ENCODE measurements at places on chromosomes 5 and 9.

GRCh38 chr5:170286386-170286925, 11.1 kb downstream of the LCP2 start:
- no peak for DNase-seq

DNA sequence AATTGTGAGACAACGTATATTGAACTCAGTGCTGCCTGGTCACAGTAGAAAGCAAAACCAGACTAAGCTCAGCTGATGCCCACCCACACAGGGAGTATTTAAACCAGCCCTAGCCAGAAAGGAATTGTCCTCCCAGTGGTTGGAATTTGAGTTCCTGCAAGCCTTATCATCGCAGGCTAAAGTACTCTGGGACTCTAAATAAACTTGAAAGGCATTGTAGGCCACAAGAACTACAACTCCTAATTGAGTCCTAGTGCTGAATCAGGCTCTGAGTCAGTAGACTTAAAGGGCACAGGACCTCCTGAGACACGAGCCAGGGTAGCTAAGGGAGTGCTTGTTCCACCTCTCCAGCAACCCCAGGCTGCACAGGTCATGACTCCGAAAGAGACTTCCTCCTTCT, 171.4 kb downstream of the MCTP1 start:
- DNase-seq: no peak

DNA sequence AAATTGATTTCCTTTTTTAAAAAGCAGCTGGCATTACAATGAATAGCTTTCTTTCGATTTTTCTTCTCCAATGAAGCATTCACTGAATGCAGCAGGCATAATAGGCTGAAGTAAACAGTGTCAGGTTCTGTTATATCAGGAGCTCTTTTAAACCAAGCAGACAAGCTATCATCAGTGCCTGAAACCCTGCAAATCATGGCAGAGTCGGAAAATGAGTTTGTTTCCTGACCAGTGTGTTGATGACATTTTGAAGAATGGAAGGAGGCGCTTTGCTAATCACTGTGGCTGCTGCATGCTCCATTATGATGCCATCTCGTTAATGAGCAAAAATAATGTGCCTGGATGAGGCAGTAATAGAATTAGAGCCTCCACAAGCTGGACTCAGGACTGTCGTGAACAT, 284.5 kb downstream of the ZNF608 start:
- no peak for DNase-seq

DNA sequence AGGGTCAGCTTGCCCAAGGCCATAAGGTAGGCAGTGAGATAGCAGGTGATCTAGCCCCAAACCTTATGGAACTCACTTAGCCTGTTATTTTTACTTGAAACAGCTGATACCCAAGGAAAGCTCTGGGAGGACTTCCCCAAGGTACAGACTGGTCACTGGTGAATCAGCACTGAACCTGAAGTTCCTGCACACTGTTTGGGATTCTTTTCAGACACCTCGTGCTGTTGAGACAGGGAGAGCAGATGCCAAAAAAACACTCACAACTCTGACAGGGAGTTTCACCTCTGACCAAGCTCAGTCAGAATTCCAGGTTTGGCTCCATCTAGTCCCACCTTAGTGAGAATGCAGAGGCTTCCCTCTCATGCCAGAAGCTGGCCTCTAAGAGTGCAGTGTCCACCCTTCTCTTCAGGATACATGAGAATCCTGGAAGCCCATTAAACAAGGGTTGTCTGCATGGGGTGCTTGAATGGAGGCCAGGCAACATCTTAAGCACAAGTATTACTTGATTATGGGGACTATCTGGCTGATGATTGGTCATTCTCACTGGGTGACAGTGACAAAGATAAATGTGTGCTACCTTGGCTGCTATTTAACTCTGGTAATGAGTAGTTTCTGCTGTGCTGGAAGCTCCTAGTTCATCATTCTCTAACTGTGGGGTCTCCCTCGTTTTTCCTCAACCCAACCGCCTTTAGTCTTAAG, 122.8 kb upstream of the SLIT3 start:
- no peak for DNase-seq

DNA sequence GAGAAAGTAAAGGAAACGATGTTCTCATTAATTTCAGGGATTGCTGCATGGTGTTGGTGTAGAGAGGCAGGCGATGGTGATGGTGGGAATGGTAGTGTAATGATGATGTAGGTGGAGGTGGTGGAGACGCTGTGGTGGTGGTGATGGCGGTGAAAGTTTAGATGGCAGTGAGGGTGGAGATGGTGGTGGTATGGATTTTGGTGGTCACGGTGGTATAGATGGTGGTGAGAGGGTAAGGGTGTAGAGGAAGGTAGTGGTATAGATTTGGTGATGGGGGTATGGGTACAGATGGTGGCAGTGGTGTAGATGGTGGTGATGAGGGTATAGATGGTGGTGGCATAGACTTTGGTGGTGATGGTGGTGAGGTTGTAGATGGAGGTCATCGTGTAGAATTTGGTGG, 179.2 kb upstream of the OTULINL start:
- no peak for DNase-seq

DNA sequence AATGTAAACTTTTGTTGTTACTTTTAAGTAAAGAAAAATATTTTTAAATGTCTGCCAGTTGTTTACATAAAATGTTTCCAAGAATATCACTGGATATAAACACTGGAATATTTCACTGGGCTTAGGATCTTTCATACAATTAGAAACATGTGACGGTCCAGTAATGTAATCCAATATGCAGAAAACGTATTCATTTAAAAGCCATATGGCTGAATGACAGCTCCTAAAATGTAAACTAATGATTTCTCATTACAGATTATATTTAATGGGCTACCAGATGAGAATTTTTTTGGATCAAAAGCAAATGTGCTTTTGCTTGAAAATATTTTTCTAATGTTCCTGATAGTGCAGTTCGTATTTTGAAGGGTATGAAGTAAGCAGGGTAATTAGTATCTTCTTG, 124.3 kb downstream of the TTC39B start:
- no peak for DNase-seq

GRCh38 chr5:150458802-150459557, 9.4 kb upstream of the RPS14 start:
- peak; percentile 85 for DNase-seq

DNA sequence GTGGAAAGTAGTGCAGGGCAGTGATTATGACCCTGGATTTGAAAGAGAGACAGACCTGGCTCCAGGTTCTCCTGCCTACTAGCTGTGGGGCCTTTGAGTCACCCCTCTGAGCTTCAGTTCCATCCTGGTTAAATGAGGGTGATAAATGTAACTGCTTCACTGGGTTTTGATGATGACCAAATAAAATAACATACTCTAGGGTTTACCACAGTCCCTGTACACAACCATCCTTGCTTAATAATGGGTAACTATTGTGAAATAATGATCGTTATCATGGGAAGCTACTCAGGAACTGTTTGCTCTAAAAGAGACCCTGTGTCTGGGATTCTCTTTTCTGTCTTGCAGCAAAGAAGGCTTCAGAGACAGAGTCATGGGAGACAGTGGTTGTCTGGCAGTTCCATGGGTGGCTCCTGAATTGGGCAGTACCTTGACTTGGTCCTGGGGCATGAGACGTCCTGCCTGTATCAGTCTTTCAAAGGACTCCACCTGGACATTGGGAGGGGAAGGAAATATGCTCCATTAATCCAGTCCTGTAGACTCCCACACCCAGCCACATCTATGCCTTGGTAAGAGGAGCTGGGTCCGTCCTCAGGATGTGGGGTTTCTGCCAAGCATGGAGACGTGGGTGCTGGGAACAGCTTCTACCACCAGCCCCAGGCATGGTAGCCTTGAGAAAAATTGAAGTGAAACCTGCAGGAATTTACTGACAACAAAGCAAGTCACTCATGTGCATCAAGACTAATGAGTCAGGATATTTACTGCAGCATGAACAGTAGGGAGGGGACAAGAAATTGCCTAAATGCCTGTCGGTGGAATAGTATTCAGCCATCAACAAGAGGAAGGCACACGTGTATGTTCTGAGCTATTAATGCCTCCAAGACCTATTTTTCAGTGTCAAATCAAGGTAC, 23.4 kb downstream of the AKNA start:
- DNase-seq: no peak

DNA sequence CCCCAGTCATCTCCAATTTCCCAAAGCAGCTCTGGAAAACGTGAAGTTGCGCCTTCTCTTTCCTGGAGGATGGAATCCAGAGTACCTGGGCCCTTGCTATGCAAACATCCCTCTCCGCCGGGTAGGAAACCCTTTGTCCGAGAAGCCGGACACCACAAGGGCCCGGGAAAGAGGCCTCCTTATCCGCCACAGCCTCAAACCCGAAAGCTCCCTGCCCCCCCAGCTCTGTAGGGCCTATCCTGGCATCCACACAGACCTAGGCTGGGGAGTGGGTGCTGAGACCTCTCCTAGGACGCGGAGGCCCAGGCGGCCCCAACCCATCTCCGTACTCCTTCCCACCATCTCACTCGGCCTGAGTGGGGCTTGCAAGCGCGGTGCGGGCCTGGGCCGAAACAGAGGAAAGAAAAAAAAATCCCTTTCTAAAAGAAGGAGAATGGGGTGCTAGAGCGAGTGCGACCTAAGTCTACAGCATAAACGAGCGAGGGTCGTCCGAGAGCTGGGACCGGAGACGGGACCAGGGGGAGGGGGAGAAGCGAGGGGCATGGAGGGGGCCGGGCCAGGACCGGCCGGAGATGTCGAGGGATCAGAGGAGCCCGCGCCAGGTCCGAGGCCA, 624 bp downstream of the FBXW11 start:
- DNase-seq: peak; percentile 44

DNA sequence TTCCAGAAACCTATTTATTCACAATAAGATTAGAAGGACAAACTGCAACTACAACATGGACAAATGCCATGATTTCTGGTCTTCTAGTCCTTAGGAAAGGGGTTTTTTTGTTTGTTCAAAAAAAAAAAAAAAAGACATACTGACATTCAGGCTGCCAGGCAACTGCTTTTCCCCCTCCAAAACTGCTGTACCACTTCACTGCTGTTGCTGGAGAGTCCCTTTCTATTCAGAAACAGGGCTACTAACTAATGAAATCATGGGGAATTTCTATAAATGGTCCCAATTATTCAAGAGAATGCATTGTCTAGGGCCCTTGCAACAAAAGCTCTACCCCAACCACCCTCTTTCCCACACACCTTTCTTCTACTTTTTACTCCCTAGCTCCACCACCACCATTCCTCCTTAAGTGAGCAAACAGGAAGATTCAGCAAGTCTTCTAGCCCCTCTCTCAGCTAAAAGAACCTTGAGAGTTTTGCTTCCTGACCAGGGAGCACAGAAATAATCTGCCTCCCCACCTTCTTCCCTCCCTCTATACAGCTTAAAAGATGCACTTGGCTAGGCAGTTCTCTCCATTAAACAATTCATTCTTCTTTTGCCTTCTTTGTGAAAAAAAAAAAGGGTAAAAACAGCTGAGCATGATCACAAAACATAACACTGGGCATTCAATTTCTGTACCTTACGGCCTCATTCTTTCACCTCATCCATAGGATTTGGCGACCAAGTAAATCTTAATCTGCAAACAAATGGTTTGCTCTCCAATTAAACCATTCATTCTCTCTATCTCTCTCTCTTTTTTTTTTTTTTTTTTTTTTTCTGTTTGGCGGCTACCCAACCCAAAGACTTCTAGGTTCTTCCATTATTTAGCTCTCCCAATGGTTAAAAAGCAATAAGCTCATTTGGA, 13.8 kb downstream of the ZNF608 start:
- DNase-seq: no peak

DNA sequence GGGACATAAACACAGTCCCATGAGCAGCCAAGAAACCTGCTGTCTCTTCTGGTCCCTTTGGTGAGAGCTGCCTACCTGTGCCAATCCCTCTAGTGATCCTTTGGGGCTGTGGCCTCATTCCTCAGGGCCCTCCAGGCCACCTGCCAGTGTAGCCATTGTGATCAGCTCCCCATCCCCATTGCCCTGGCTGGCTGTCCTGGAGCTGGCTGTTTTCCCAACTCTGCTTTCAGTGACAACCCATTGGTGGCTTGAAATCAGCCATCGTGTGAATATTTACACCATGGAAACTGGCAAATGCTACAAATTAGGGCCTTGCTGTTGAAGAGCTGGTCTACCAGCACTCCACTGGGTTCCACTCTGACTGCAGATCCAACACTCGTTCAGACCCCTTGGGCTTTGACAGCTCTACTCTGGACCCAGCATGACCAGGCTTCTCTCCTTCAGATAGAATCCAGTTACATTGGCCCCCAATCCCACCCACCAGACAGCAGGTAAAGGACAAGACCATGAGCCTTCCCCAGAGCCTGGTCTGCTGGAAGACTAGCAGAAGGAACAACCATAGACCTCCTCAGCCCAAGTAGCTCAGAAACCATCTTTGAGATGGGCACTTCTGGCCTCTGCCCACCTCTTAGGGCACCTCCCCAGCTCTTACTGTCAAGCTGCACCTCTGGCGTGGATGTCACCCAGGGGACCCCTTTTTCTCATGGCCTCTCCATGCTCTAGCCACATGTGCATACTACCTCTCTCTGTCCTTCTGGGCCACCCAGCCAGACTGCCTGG, 69.2 kb upstream of the NEK6 start:
- DNase-seq: no peak

GRCh38 chr9:89116064-89116804, 62.4 kb downstream of the SHC3 start:
- no peak for DNase-seq

GRCh38 chr5:88094403-88094802, 174.2 kb downstream of the TMEM161B start:
- DNase-seq: no peak

GRCh38 chr5:72383280-72383679, 63.1 kb downstream of the PTCD2 start:
- no peak for DNase-seq

GRCh38 chr5:135827965-135828781, 6.3 kb upstream of the SLC25A48 start:
- no peak for DNase-seq

DNA sequence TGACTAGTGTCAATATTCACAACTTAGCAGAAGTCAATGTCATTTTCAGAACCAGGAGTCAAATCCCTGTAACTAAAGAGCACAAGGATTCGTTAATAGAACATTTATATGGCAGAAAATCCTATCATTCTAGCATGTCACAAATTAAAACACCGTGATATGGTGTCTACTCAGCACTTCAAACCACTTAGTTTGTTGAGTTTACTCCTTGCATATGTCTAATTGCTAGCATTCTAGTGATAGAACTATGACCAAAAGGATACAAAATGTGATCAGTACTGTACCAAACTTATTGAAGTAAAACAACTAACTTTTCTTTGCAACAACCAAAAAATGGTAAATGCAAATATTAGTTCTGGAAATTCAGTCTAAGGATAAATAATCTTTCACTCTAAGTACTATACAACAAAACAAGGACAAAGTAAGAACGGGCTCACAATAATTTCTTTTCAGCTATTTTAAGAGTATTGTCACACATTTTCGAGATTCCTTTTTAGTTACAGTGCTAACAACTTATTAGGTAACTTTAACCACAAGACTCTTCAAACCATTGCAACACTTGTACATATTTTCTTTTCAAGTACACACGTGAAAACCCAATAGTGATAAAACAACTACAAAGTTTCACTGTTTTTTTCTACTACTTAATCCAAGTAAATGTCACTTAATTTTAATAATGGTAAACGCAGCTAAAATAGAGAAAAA, 845.2 kb upstream of the CDH10 start:
- no peak for DNase-seq
